Femur (tissue), 1 donor: ENCODE measurements at places on chromosomes 4 and X.
A peak's percentile ranks its signal among the peaks of the same experiment; 100 is the strongest.

DNA sequence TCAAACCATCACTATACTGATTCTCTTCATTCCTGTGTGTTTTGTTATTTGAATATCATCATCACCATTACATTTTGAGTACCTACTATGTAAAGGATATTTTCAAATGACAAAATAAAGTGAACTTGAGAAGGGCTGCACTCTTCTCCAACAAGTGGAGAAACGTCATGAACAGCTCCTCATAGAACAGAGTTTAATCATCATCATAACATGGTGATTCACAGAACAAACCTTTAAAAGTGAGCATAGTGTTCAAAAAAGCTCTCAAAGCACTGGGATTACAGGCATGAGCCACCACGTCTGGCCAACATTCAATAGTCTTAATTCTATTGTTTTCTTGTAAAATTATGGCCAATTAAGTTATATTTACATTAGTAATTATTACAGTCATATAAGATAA lies 993.9 kb downstream of the PDHA2 start:
- no peak for DNase-seq

DNA sequence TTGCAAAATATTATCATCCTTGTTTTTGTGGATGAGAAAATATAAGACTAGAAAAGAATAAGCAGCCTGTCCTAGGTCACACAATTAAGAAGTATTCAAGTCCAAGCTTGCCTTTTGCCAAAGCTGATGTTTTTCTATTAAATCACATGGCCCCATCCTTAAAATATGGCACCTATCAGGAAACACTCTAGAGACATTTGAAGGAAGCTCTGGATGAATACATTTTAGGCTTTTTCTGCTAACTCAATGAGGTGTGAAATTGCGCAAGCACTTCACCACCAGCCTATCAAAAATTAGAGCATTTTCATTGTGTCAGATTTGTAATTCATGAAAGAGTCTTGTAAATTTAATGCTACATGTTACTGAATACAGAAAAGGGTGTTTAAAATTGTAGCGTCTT lies 251.1 kb upstream of the MAD2L1 start:
- no peak for DNase-seq

DNA sequence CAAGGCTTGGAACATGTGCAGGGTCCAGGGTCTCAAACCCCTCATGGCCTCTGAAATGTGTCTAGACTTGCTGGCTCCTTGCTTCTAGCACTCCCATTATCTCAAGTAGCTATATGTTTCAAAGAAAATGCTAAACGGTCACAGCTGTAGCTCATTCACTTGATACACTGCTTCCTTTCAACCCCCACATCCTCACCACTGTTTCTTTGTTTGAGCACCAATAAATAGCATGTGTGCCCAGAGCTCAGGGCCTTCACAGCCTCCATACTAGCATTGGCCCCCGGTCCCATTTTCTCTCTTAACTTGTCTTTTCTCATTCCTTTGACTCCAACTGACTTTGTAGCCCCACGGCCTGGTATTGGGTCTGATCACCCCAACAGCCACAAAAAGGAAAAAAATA lies 801.8 kb downstream of the STIM2 start:
- DNase-seq = no peak

GRCh38 chr4:20362148-20362547 lies 110.4 kb downstream of the SLIT2 start:
- no peak for DNase-seq

- DNase-seq = no peak
Measured at GRCh38 chr4:187656959-187657358, 338.6 kb upstream of the ZFP42 start.

DNA sequence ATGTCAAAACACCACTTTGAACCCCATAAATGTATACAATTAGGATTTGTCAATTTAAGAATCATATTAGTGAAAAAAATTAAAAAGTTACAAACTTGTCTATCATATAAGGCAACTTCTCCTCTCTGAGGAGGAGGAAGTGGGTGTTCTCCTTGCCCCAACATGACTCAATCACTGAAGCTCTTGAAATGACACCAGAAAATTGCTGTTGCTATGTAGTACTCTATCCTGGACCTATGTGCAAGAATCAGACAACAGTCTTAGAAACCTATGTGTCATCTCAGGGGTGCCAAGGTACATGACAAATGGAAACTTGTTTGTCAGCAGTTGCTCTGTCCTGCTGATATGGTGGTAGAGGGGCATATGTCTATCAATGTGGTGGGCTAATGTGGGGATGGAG lies 47.7 kb downstream of the HMGB3 start:
- DNase-seq = no peak

DNA sequence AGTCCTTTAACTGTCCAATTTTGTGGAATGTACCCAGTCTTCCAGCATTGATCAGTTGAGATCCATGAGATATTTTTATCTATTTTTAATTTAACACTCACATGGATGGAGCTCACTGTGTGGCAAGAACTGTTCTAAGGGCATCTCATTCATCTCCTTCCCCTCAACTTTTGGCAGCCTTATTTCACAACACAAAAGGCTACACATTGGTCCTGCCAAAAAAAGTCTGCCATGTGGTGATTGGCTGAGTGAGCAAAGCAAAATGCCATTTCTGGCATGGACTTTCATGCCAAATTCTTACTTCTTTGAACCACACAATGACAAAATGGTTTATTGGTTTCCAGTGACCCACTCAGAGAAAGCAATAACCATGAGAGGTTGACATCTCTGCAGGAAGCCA lies 171.6 kb upstream of the MAP3K15 start:
- no peak for DNase-seq

GRCh38 chrX:139831675-139832456 lies 101.0 kb downstream of the ATP11C start:
- peak; percentile 24 for DNase-seq

DNA sequence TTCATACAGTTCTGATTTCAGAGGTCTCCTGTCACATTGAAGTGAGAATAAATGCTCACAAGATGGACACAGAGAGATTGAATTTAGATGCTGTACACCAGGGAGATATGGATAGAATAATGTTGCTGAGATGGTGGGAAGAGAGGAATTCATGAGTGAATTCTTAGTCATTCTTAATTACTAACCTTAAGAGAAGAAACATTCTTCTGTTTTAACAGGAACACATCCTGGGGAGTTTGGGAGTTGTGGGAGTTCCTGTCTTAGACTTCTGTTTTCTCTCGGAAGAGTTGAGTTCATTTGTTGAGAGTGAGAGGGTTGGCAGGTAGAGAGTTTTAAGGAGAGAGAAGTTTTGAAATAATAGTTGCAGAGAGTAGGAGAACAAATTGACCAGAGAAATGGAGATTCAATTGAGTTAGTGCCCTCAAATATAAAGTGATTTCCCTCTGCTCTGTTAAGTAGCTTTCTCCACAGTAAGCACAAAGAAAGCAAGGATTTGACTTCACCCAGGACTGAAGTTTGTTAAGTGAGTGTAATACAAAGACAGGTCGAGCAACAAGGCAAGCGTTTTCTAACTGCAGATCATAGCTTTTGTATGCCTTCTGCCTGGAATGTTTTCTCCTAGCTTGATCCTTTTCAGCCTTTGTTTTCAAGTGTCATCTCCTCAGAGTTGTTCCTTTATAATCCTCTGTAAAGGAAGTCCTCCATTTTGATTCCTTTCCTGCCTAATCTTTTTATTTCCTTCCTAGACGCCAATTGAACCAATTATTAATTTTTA lies 205.9 kb downstream of the RAPGEF2 start:
- DNase-seq = no peak

DNA sequence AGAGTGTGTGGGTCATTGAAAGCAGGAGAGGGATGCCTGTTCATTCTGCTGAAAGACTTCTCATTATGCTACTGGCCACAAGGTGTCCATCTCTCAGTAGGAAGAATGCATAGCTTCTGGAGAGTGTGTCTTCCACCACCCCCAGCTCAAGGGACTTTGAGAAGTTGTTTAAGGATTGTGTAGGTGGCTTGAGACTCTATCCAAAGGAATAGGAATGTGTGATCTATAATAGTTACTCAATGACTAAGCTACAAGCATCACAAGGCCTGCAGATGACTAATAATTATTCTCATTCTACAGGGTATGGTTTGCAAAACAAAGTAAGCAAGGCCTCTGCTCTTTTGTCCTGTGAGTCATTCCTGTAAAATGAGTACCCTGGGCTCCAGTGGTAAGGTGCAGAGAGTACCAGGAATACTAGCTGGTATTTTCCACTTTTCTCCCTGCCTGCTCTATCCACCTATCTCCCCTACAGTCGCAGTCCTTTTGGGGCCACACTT lies 279.8 kb upstream of the BOD1L1 start:
- no peak for DNase-seq

DNA sequence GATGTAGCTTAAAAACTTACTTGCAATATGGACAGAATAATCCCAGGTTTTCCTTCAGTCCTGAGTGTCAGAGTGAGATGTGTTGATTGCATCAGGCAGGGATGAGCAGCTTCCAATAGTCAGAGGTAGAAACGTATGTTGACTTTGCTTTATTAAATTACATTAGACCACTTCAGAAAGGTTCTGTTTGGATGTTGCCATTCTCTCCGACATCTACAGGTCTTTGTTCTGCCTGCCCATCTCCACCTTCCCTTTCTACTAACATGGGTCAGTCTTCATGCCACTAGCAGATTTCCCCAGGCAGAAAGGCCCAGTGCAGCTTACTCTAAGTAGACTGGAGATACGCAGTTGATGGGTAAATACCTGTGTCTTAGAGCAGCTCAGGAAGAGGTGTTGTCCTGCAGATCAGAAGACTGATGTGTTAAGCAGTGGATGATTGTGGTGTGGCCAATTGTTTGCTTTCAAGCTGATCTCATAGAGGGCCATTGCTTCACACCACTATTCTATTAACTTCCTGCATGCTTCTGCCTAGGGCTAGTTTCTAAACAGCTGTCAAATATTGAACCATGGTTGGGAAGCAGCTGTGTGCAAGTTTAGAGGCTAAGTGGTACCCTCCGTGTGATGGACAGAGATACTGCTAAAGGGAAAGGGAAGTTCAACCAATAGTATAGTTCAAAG lies 1.8 kb downstream of the FRMPD4 start:
- DNase-seq = no peak

- DNase-seq = no peak
Measured at GRCh38 chr4:60485276-60485675, 714.9 kb upstream of the ADGRL3 start.

DNA sequence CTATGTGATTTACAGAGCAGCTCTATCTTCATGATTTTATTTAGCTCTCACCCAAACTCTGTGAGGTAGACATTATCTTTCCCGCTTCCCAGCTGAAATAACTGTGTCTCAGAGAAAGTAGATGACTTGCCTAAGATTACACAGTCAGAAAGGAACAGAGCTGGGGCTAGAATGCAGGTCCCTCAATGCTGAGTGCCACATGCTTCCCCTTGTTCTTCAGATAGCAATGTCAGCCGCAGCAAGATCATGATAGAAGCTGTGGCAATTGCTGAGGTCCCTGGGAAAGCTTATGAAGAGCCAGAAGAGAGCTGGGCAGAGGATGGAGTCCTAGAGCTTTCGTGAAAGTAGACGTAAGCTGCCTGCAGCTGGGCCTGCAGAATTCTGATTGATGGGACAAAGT lies 11.1 kb upstream of the GABRE start:
- no peak for DNase-seq

GRCh38 chr4:183563874-183564273 lies 59.0 kb downstream of the ING2 start:
- DNase-seq = no peak

GRCh38 chrX:15165832-15166231 lies 104.1 kb downstream of the ASB9 start:
- no peak for DNase-seq

DNA sequence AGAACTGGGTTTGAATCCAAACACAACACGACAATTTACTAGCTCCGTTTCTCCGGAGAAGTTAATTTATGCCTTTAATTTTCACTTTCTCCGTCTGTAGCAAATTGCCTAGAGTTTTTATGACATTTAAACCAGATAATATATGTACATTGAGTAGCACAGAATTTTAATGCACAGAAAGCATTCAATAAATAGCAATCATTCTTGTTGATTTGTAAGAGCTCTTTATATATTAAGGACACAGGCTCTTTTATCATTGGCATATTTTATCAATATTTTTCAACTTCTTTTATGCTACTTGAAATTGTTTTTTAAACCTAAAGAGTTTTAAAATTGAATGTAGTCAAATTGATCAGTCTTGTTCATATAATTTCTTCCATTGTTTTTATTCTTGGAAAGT lies 99.6 kb upstream of the PPP2R3B start:
- no peak for DNase-seq

DNA sequence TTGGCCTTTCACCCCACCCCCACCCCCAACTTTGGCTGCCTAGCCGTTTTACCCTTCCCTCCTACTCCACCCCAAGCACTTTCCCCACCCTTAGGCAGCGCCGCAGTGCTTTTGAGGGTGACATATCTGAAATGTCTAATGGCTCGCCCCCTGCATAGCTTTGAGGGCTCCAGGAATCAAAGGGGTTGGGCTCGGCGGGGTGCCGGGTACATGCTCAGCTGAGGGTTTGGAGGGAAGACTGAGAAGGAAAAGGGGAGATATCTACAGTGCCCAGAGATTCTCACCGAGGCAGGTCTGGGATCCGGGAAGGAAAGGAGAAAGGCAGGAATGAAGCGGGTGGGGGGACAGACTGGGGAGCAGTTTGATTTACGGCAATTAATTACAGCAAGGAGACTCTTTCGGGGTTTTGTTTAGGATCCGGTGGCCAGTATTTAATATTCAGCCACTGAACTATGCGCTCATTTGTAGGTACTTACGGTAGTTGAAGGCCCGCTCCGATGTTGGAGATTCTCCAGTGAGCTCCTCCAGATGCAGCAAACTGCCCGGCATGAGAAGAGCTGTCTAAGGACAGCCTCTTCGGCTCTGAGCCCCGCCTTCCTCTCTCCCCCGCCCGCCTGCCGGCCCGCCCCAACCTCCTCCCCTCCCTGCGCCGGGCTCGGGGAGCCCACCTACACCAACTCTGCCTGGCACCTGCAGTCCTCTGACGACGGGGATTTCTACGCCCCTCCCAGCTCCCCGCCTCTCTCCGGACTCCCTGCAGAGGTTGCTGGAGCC lies at the start of gene IGSF1:
Gene IGSF1 (minus strand): TSS at position 569 of the 774 bp plus-strand sequence. CDS start 2,632 bp downstream, outside the sequence.
- DNase-seq = peak; percentile 78

- no peak for DNase-seq
Measured at GRCh38 chr4:56796211-56796610, 25.3 kb downstream of the SPINK2 start.

DNA sequence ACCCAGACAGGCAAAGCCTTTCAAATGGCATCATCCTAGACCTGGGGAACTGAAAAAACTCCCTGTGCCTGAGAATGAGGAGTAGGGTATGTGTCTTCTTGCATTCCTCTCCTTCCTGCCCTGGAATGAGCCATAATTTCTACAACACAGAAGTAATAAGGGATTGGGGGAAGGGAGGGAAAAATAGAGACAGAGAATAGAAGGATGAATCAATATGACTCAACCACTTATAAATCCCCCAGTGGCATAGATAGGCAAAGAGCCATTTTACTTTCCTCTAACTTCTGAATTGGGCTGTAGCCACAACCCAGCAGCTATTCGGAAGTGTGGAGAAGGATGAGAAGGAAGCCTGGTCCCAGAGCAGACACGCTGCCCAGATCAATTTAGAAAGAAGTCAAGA lies 99.9 kb downstream of the NHS start:
- no peak for DNase-seq

DNA sequence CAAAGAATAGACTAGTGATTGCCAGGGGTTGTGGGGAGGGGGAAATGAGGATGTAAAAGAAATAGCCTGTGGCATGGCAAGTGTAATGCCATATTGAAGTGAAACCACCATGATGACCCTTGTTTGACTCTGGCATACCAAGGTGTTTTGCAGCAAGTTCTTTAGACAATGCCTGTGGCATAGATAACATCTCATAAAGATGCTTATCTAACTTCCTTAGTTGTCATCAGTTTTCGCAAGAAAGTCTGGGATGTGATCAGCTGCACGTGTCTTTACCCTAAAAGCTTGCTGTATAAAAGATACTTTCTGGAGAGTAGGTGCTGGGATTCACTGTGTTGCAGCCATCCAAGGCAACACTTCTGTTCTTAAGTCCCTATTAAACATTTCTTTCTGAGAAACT lies 176.1 kb upstream of the MAGEB16 start:
- DNase-seq = no peak
